ENCODE measurements at places on chromosomes 4 and X.
A peak's percentile ranks its signal among the peaks of the same experiment; 100 is the strongest.

DNA sequence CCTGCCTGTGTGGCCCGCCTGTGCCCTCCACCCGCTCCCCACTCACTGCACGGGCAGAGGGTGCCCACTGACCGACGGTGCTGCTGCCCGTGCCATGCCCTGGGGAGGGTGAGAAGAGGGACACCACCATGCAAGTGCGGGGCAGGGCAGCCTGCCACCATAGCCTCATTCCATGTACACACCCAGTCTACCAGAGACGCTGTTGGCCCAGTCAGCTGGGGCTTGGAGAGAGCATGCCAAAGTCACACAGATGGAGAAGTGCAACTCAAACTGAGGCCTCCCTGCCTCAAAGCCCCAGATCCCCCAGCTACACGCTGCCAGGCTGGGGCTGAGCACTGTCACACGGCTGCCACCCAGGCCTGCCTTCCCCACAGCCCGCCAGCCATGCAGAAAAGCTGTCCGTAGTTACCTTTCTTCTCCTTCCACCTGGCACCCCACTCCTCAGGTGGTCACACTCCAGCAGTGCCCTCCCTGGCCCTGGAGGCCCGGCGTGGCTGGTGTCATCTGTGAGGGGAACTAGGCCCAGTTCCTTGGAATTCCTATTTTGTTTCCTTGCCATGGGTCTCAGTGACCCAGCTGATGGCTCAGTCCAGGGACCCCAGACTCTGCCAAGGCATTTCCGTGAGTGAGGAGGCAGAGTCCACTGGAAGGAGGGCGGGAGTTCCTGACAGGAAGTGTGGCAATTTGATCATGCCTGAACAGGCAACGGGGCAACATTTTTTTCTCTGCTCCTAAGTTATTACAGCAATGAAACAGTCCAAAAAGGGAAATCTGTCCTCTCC lies at the start of gene SLC2A9:
TSS of gene SLC2A9 (minus strand) at position 627 of the 782 bp plus-strand sequence. CDS start at position 559, 68 bp downstream.
- DNase-seq = no peak

- DNase-seq = no peak
These were observed 52.9 kb downstream of the SLC7A11 start for GRCh38 chr4:138189206-138189605.

DNA sequence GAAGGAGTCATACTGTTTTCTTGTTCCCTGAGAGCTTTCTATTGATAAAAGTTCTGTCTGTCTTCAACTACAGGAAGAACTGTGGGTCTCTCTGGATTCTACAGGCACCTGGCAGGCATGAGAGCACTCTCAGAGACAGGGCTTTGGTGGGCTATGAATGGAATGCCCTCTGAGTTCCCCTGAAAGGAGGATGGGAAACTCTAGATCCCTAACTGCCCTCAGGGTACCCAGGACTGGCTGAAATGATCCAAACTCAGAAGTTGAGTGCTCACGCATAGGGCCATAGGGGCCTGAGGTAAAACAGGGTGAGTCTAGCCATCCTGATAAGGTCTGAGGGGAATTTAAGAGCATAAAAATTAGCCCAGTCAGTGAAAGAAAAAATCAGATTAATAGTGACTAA lies 59.0 kb upstream of the SCRG1 start:
- DNase-seq = no peak

- DNase-seq = no peak
These were observed 11.4 kb downstream of the TMSB4X start for GRCh38 chrX:12986164-12986779.

DNA sequence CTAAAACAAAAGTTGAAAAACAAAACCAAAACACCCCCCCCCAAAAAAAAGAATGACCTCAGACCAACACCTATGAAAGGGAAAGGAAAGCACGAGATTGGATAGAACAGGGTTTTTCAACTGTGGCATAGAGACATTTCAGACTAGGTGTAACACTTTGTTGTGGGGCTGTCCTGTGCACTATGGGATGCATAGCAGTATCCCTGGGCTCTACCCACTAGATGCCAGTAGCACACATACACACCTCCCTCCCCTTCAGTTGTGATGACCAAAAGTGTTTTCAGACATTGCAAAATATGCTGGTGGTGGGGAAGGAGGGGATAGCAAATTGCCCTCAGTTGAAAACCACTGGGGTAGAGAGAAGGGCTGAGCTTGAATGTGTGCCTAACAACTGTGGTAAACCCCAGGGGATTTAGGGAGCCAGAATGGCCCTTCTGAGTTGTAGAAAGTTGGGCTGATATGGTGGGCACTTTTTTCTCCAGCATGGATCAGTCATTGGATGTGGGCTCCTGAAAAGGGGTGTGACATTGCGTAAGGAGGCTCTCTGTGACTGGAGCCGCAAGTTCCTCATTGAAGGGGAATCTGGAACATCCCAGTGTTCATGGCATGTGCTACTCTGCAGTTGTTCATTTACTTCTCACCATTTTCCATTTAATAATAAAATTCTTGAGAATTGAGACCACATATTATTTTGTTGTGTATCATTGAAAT lies 8.8 kb upstream of the GEMIN8 start:
- no peak for DNase-seq

- DNase-seq = no peak
These were observed 424.3 kb downstream of the GRXCR1 start for GRCh38 chr4:43316813-43317212.

GRCh38 chr4:8727131-8727530 lies 134.6 kb downstream of the CPZ start:
- DNase-seq = no peak

- DNase-seq = no peak
These were observed 72.0 kb downstream of the TSPAN5 start for GRCh38 chr4:98586291-98586961.

GRCh38 chrX:13377550-13377934 lies 57.7 kb upstream of the ATXN3L start:
- DNase-seq = peak; percentile 95

GRCh38 chr4:42892413-42892812 lies at the start of gene GRXCR1:
GRXCR1 (plus strand) TSS chr4:42892713; CDS start chr4:42893267, 554 bp downstream.
- no peak for DNase-seq

- peak; percentile 6 for DNase-seq
These were observed 226.1 kb upstream of the ANXA3 start for GRCh38 chr4:78325271-78326157.

DNA sequence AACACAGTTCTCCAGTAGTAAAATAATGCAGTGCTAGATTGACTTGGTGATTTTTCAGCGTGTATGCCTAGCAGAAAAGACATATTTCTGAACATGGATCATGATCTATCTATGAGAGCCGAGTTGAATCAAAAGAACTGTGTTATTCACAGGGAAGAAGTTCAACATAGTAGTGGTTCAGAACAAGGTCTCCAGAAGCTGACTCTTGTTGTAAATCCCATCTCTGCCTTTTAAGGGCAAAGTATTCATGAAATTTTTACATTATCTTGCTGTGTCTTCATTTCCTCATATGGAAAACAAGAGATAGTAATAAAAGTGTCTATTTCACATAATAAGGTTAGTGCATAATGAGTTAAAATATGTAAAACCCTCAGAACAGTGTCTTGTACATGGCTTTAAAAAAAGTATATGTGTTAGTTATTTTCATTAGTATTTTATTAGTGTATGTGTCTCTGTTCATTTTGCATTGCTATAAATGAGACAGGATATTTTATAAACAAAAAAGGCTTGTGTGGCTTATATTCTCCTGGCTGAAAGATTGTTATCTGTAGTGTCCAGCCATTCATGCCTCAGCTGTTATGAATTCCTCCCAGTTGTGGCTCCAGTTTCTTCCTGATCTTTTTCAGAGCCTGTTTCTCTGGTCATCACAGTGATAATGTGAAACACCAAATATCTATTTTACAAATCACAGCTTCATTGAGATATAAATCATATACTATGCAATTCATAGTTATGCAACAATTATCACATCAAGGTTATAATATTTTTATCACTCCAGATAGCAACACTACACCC lies 1351.2 kb downstream of the STIM2 start:
- no peak for DNase-seq

DNA sequence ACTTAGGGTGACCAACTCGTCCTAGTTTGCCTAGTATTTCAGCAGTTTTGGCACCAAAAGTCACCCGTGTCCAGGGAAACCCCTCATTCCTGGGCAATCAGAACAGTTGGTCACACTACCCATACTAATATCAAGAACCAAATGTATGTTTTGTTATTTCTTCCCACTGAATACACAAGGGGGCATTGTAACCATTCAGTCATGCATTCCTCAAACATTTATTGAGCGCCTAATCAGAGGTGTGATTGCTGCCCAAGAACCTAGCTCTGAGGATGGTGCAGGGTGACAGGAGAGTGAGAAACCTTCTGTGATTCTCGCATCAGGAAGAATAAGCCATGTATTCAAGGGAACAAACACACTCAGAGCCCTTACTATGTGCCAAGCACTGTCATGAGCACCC lies 69.8 kb upstream of the RAI2 start:
- peak; percentile 16 for DNase-seq

GRCh38 chrX:31893525-31893924 lies 821.7 kb upstream of the FTHL17 start:
- peak; percentile 47 for DNase-seq

GRCh38 chr4:175823015-175823742 lies 11.1 kb upstream of the GPM6A start:
- no peak for DNase-seq

GRCh38 chr4:22268350-22269025 lies 247.4 kb downstream of the ADGRA3 start:
- DNase-seq = peak; percentile 53

DNA sequence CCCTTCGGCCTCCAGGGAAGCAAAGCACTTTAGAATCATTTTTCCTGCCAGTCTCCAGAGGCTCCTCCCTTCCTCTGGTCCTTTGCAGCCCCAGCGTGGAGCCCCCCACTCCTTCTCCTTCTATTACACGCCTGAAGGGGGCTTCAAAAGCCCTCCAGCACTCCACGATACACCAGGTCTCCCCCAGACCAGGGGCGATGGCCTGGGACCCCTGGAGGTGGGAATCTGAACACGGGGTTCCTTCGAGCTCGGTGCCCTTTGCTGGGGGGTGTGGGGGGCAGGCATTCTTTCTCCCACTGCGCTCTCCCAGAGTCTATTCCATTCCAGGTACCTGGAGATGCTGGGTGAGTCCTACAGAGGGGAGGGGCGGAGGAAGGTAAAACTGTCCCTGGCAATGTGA lies 97.6 kb downstream of the HMX1 start:
- no peak for DNase-seq

DNA sequence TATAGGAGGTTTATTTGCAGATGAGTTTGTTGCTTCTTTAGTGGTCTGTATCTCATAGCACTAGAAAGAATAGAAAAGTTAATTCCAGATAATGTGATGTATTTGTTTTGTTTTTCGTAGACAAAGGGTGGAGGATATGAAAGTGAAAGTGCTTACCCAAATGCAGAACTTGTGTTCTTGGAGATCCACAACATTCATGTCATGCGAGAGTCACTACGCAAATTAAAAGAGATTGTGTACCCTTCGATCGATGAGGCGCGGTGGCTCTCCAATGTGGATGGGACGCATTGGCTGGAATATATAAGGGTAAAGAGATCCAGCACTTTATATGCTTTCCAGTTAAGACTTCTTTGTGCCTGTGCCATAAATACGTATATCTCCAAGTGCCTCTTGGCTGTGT lies 43.3 kb downstream of the MTMR1 start:
- DNase-seq = no peak

DNA sequence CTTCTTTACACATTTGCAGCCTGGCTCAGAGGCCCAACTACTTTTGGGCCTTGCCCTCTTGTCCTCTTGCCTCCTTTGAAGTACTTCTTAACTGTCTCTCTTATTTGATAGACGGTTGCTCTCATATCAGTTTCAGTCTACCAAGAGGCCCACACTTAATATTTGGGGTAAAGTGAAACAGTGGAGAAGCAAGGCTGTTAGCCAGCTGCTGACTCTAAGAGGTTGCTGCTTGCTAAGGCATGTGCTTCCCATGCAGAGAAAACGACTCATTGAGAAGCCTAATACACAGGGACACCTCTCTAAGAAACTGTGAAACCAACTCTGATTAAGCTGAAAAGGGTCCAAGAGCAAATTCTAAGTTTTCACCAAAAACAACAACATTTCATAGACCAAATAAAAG lies 94.6 kb downstream of the PPP3CA start:
- peak; percentile 77 for DNase-seq

DNA sequence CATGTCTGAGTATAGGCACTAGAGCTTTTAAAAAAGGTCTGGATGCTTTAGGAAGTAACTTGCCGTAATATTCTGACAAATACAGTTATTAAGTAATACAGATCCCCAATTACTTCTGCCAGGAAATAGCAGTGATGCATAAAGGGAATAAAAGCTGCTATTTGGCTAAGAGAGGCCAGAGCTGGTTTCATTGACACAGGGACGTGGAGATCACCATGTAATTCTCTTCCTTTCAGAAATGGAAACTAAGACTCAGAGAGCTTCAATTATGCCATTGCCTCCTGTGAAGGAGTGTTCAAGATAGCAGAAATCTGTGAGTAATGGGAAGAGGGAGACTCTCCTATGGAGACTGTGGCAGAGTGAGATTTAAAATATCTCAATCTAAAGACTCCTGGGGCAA lies 238.1 kb downstream of the SLITRK2 start:
- DNase-seq = no peak

DNA sequence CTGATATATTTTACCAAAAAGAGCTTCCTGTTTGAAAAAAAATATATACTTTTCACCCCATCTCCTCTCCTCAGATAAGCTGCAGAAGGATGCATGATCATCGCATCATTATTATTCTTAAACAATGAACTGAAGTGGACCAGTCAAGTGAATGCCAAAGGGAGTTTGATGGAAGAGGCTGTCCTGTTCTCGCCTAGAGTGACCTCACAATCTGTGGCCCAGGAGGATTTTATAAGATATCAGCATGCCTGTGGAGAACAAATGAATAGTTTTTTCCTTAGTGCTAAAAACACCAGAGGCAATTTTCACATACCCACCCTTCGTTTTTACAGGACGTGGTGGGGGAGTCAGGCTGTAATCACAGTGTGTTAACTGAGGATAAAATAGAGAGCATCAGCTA lies 112.7 kb downstream of the USP46 start:
- DNase-seq = no peak

DNA sequence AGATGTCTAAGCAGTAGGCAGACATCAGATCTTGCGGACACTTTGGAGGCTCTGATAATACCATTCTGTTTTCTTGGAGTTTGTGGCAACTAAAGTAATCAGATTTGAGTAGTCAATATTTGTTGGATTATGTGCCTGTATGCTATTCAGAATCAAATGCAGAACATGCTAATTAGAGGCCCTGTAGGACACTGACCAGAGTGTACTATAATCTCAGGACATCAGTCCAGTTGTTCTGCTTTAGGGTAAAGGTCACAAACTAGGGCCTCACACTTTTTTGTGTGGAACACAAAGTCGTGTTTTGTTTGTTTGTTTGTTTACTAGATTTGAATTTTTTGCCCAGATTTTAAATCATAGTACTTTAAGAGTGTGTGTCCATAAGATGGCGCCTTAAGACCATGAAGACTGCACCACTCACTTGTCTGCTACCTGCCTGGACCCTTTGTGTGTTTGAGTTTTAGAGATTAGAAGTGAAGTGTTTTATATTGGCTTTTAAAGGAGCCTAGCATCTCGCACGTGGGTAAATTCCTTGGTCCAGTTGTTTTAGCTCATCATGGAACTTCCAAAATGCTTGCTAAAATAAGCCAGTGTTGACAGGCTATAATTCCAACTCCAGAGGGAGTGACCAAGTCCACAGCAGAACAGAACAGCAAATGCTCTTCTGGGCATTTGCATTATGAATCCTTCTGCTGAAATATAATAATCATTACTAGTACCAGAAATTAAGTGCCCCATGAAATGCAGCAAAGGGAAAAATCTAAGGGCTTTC lies 34.7 kb downstream of the IL13RA1 start:
- peak; percentile 1 for DNase-seq

All from NCI-H69 (cell line).